ENCODE measurements at places on chromosomes 5 and 9.

- ATAC-seq, result no peak
These were observed 1.5 kb upstream of the ZNF367 start for GRCh38 chr9:96419691-96419969.

GRCh38 chr5:44891116-44891515 is 82.4 kb downstream of the MRPS30 start:
- no peak for ATAC-seq

DNA sequence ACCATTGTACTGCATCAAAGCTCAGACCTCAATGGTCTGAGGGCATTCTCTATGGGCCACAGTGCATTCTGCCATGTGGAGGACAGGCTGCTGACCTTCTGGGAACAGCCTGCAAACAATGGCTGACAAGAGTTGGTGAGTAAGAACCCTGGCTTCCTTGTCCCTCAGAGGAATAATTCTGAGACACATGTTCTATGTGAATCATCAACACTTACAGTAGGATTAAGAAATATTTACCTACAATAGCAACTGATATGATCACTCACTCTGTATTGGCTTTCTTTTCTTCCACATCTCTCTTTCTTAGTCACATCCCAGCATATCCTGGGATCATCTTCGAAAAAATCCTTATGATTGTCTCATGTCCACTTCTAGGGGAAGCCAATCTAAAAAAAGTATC is 306.5 kb upstream of the ITGA1 start:
- no peak for ATAC-seq

GRCh38 chr9:75935591-75935990 is 45.1 kb downstream of the PCSK5 start:
- peak; percentile 56 for ATAC-seq

DNA sequence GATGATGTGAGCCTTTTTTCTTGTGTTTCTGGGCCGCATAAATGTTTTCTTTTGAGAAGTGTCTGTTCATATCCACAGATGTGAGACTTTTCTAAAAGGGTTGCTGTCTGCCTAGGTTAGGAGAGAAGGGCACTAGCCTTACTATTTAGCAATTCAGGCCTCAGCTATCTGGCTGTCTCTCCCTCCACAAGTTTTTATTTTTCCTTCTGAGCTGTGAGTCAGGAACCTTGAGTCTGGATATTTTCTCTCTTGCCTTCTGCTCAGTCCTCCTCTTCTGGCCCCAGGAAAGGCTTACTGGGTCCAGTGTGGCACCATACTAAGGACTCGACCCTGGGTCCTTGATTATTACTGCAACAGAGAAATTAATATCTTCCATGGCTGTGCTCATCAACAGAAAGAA is 187.6 kb downstream of the CSNK1G3 start:
- no peak for ATAC-seq

DNA sequence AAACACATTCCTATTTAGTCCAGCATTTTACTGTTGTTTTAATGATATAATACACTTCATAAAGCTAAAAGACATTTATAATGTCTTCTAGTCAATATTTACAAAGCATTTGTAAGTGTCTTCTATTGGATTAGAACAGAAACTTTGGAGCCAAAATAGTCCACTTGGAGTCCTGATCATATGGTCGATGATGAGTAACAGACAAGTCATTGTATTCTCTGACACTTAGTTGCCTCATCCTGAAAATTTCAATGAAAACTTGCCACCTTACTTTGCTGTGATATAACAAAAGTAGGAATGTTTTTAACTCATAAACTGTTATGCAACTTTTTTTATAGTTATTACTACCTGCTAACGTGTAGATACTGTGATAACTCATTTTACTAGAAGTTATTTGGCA is 132.5 kb downstream of the GABRB2 start:
- no peak for ATAC-seq

DNA sequence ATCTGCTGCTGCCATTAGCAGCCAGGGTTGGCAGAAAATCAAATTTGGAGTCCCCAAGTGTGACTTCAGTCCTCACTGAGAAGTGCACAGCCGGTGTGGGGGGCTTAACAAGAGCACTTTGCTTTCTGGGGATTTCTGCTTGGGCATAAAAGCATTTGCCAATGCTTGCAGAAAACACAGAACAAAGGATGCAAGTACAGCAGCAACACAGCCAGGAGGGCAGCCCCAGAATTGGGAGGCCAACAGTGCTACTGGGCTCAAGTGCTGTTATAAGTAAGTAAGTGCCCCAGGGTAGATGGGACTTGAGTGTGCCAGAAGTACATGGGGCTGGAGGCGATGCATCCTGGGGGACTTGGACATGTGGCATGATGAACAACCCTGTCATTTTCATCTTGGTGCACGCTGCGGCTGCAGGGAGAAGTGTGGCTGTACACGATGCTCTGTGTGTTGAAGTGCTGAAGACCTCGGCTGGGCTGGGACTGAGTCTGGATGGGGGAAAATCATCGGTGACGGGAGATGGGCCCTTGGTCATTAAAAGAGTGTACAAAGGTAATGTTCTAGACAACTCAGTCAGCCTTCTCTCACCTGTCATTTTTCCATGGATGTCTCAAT is 73.3 kb downstream of the GOLPH3 start:
- no peak for ATAC-seq

- peak; percentile 53 for ATAC-seq
These were observed 7.1 kb upstream of the AGPAT2 start for GRCh38 chr9:136694163-136694871.

DNA sequence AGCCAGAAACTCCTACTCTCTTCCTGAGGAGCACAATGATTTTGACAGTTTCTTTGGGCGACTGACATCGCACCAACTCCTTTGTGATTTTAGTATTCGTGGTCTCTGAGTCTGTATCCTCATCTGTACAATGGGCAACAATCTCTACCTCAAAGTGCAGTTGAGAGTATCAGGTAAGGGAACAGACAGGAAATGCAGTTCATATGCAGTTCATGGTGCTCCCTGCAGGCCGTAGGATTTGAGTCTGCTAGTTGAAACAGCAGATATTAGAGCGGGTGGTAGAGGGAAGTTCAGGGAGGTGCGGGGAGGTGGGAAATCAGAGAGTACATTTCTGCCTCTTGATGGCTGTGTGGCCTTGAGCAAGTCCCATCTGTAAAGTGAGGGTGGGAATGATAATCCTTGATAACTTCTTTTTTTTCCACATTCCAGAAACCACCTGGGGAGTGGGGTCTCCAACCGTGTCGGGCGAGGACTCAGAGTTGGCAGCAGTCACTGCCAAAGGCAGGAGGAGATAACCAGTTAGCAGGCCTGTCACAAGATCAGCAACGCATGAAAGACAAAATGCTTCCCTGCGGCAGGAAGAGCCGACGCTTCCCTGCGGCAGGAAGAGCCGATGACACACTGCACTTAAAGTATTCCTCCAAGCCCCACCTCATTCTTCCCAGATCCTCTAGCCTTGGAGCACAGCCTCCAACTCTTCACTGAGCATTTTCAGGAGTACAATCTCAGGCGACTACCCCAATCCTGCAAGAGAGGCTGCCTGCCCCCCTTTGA is 6.0 kb upstream of the NEK6 start:
- ATAC-seq, result no peak

DNA sequence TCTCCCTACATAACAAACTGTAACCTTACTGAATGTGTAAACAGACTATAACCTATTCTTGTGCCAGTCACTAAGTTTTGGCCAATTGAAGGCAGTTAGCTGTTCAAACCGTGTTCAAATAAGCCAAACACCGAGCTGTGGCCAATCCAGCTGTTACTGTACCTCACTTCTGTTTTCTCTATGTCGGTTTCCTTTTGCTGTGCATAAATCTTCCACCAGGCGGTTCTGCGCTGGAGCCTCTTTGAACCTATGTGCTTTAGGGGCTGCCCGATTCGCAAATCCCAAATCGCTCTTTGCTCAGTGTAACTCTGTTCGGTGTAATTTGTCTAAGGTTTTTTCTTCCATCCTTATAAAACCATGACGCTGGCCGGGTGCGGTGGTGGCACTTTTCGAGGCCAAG is 31.8 kb downstream of the F2R start:
- no peak for ATAC-seq

- ATAC-seq, result no peak
These were observed 21.3 kb downstream of the SPRY4 start for GRCh38 chr5:142303565-142303964.

DNA sequence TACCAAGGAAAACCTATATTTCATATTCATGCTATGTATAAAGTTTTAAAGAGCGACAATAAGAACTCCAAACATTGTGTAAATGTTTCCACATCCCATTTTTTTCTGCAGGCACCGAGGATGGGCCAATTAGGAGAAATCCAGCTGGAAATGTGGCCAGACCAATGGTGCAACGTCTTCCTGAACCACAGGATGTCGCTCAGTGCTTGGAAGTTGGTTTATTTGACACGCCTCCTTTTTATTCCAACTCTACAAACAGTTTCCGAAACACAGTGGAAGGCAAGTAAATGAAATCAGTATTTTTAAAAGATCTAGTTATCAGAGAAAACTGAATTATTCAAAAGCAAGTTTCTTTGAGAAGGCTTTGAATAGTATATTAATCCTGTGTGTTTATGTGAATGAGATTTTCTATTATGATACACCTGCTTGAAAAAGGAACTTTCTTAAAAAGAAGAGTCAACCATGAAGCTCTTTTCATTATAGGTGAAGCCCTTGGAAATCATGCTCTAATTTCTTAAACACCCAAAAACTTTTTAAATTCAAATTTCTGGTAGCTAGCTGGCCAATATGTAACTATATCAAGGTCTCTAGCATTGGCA is 9.1 kb downstream of the TYRP1 start:
- peak; percentile 64 for ATAC-seq

GRCh38 chr9:128340691-128341434 is 536 bp downstream of the SLC27A4 start:
- peak; percentile 32 for ATAC-seq

DNA sequence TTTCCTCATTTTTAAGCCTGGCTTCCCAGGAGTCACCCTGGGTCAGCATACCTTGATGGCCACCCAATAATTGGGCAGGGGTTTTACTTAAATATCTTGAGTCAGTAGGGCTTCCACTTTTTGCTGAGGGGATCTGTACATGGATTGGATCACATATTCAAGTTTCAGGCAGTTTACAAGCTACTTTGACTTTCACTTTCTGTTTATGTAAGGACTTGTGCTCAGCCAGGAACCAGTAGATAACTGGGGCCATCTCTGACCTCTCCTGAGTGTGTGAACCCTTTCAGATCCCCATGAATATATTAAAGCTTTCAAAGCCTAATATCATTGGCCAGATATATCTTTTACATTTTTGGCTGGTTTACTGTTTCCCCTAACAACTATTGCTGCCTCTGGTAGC is 45.1 kb downstream of the SLCO6A1 start:
- no peak for ATAC-seq

DNA sequence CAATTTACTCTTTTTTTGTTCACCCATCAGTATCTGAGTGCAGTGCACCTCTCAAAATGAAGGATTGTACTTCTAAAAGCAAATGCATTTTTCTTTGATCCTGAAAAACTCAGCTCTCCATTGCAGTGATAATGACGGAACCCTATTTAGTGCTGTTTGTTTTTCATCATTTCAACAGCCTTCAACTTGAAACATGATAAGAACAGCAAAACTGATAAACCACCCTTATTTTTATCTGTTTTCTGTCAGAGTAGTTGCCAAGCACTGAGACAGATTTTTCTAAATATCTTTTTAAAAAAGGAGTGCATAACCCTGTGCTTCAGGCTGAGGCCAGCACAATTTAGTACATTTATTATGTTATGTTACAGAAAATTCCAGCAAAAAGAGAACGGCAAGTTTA is 549.8 kb upstream of the DMAC1 start:
- ATAC-seq, result no peak

DNA sequence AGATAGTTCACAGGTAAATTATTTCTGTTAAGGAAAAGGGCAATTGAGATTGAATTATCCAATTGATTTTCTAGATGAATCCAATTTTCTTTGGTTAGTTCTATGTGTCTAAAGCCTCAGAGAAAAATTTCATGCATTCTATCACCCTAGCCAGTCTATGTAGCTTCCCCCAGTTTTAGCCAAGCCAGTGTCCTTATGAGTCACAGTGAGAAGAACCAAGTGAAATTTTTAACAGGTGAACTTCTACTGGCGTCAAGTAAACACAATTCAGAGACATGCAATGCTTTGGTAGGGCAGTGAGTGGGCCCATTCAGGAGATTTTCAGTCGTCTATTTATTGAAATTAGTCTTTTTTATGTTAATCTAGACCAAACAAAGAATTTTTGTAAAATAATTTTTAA is 1077.4 kb upstream of the ARRDC3 start:
- no peak for ATAC-seq

DNA sequence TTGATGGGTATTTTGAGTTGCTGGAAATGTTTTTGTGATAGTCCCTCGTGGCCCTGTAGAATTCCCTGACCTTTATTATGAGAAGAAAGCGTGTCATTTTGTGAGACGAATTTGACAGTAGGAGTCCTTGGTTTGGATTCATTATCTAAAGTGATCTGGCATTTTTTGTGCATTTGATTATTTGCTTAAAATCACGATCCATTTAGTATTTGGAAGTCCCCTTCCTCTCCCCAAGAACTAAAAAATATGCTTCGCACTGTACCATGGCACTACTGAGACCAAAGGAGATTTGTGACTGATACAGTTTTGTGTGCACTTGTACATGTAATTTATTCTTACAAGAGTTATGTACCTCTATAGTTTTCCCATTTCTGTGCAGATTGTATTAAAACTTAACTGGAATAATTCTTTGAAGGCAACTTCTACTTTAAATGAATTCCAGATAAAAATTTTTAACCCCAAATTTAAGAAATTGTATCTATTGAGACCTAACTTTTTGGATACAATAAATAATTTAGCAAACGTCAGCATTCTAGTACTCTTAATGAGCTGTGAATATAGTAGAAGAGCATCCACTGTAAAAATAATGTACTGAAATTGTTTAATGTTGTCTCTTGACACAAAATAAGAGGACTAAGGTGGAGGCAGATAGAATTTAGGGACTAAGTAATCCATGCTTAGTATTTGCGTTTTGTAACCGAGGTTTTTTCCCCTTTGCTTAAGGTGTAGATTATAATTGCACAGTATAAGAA is 2.1 kb downstream of the MAP3K1 start:
- no peak for ATAC-seq

DNA sequence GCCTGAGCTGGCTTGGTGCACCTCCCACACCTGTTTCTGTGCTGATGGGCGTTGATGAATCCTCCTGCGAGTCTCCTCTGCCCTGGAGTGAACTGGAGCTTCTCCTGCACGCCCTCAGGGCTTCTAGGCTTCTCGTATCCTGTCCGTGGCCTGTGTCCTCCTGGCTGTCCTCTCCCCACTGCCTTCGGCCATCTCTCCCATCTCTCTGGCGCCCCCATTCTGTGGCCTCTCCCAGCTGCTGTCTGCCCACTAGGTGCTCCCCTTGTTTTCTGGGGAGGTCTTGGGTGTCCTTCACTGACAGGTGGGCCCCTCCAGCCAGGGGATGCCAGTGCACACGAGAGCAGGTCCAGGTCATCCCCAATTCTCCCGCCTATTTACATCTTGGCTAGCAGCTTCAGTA is 28.8 kb downstream of the AHRR start:
- ATAC-seq, result no peak

DNA sequence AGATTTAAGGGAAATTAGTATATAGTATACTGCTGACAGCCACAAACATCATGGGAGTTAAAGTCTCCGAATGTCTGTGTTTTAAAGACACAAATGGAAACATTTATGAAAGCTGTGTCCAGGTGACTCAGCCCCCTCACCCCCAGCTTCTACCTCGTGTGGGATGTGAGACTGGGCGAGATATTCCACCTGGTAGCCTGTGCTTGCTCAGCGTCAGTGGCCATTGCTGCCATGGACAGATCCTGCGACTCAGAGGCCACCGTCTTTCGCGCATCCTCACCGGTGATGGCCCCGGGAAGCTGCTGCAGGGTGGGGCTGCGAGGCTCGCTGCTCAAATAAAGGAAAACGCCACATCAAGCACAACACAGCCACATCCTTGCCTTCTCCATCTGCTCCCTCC is 31.2 kb upstream of the EXOC3 start:
- no peak for ATAC-seq

GRCh38 chr9:281741-282645 is 67.3 kb downstream of the DOCK8 start:
- ATAC-seq, result no peak

Data from esophagus mucosa (tissue), 1 donor.